Muscle of back (tissue), 13 donors: ENCODE measurements at places on chromosomes 3 and 15.

DNA sequence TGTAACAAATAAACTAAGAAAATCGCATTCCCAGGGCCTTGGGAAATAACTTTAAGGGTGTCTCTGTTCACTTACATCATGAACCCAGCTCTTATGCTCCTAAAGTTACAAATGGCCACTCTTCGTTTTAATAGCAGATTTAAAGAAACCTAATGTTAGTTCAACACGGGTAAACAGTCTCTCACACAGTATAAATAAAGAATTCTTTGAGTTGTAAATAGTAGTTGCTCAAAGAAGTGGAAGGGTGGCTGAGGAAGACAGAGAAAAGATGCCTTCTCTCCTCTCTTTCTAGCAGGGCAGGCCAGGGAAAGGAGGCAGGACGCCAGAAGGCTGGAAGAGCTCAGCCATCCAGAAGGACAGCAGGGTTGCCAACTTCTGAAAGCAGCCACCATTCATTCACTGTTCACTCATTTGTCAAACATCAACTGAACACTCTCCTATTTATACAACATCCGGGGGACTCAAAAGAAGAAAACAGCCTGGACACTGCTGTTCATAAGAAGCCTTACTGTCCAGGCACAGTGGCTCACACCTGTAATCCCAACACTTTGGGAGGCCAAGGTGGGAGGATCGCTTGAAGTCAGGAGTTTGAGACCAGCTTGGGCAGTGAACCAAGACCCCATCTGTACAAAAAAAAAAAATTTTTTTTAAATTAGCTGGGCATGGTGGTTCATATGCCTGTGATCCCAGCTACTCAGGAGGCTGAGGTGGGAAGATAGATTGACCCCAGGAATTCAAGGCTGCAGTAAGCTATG is 47.3 kb downstream of the WWTR1 start:
- no peak for DNase-seq

GRCh38 chr15:65630760-65631159 is 9.0 kb downstream of the SLC24A1 start:
- DNase-seq = no peak

- no peak for DNase-seq
Observed at GRCh38 chr3:136708333-136708985, 43.7 kb downstream of the STAG1 start.

GRCh38 chr15:93028632-93029213 is 60.3 kb downstream of the RGMA start:
- DNase-seq = peak; percentile 80

GRCh38 chr3:126911162-126912026 is 71.5 kb upstream of the PLXNA1 start:
- peak; percentile 57 for DNase-seq

DNA sequence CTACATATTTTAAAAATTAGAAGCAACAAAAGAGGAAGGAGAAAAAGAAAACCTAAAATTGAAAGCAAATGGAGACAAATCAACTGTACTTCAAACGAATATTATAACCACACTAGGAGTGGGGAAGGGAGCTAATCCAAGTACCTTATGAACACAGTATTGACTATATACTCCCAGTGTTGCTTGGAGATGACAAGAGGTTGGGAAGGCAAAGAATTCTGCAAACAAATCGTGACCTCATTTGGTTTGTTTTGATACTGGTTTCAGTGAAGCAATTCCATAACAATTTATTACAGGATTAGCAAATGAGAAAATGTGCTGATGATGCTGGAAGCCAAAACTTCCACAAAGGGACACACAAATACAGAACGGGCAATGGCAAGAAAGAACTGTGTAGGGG is 268.1 kb downstream of the ULK4 start:
- DNase-seq = no peak

DNA sequence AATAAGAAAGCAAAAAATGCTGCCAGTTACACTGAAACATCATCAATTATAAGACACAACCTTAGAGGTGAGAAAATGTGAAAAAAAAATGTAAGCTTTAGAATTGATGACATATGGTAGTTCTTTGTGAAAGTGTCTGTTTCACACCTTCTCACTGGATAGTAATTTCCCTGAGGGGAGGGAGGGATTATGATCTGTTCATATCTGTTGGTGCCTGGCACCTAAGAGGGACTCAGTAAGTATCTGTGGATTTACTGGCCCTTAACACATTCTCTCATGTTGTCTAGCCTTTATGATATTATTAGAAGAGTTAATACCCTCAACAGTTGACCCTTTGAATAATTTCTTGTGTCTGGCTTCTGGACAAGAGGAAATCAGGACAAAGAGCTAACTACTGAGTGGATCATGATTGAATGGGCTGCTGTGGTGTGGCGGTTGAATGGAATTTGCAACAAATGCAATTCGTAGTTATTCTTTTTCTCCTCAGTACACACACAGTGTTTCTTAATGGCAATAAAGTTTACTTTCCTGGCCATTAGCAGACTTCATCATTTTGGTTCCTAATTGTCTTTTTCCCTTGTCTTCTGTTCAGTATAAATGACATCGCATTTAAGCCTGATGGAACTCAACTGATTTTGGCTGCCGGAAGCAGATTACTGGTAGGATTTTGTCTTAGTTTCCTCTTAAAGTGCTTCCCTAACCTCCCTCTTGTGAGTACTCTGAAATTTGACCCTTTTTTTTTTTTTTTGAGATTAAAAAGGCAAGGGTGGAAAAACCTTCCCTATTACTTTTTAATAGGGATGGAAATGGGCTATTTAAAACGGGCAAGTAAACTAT is 9.5 kb downstream of the IFT122 start:
- DNase-seq = no peak

DNA sequence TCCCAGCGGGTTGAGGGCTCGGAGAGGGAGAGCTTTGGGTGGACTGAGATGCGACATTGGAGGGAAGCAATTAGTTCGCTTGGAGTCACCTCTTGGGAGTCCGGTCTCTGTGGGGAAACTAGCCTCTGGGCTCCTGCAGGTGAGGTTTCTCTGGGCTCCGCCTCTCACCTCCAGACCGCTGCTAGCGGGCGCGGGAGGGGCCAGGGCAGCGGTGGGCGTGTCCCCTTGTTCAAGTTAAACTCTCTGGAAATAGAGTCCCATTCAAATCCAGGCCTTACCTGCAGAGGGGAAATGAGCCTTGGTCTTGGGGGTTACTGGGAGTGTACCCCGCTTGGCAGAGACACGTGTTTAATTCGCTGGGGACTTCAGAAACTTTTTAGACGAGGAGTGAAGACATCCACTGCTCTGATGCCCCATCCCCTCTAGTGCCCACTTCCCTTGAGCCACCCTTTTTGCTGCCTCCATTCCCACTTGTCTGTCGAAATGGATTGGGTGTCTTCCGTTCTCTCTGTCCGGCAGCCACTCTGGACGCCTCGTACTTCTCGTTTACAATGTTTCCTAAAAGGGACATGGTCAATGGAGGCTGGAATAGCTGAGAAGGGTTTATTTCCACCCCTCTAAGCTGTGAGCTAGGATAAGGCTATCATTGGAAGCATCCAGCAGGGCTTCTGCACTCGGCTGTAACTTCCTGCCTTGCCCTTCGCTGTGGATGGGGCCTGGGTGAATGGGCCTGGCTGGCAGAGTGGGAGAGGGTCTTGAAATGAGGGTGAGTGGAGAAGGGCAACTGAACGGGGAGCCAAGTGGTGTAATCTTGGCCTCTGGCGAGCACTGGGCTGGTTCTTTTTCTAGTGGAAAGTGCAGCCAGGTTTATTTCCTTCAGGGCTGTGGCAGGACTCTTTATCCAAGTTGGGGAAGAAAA is 1.1 kb downstream of the MITF start:
- no peak for DNase-seq

GRCh38 chr3:28940530-28940929 is 340.3 kb upstream of the RBMS3 start:
- peak; percentile 35 for DNase-seq

DNA sequence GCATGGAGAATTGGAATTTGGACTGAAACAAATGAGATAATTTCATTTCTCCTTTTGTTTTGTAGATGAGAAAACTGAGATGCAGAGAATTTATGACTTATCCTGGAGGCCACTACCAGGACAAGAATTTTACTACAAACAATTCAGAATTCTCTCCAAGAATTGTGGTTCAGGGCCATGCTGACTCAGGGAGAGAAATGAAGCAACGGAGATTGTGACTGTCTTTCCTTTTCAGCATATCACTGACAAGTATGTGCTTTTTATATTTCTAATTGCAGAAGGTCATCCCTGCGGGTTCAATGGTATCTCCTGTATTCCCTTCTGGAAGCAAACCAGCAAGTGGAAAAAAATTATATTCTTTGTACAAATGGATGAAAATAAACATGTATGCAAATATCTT is 170.8 kb upstream of the MITF start:
- DNase-seq = no peak

GRCh38 chr15:65278480-65278879 is 8.2 kb downstream of the PARP16 start:
- no peak for DNase-seq

- DNase-seq = no peak
Observed at GRCh38 chr3:42493126-42493797, 9.2 kb upstream of the VIPR1 start.

DNA sequence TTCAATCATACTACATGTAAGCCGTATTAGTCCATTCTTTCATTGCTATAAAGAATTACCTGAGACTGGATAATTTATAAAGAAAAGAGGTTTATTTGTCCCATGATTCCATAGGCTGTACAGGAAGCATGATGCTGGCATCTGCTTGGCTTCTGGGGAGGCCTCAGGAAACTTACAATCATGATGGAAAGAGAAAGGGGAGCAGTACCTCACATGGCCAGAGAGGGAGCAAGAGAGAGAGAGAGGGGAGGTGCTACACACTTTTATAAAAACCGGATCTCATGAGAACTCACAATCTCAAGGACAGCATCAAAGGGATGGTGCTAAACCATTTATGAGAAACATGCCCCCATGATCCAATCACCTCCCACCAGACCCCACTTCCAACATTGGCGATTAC is 14.3 kb upstream of the CLASP2 start:
- DNase-seq = no peak

- DNase-seq = no peak
Observed at GRCh38 chr3:12427551-12427950, 56.7 kb upstream of the TSEN2 start.

- no peak for DNase-seq
Observed at GRCh38 chr15:90869140-90869541, 753 bp downstream of the FURIN start.

DNA sequence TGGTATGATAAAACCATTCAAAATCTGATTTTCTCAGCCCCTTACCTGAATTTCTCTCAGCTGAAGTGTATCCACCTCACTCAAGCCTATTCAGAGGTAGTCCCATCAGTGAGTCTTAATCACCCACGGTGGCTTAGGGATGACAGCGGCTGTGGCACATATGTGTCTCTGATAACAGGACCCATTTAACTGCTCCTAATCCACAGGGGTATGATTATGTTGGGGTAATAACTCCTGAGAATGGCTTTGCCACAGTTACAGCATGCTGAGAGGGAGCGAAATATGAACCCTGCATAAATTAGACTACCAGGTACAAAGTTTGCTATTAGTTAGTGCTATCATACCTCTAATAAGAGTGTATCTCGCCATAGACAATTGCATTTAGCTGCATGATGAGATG is 10.6 kb downstream of the CLRN1 start:
- no peak for DNase-seq

- DNase-seq = no peak
Observed at GRCh38 chr3:55631766-55632331, 144.7 kb upstream of the WNT5A start.

DNA sequence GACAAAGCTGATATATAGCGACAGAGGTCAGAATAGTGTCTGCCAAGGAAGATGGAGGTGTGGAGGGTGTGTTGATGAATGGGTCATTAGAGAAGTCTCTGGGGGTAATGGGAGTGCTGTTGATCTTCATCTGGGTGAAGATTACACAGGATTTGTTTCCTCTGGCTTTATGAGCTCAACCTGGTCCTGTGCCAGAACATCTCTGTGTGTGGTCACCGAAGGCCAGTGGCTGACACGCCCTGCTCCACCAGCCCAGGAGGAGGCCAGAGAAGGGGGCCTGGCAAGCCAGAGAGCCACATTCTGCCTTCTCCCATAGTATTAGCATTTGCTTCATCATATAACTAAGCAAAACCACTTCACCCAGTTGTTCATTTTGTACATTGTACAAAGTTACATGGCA is 121.1 kb downstream of the ZNF621 start:
- peak; percentile 42 for DNase-seq

GRCh38 chr3:15645246-15645645 is 43.7 kb downstream of the BTD start:
- no peak for DNase-seq

GRCh38 chr3:41131224-41131623 is 68.1 kb upstream of the CTNNB1 start:
- DNase-seq = no peak

- no peak for DNase-seq
Observed at GRCh38 chr15:31379042-31379441, 52.4 kb downstream of the KLF13 start.

DNA sequence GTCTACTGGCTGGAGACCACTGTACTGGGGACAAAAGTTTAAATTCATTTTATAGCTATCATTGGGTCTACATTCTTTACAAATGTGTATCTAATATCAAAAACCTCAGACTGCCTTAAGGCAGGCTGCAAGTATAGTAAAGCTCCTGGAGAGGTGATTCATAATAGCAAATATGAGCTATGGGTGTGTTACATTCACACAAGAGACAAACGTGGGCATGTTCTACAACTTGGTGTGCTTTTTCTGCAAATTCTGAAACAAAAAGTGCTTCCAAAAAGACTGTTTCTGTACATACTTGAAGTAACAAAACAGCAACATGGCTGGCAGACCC is 1101.4 kb downstream of the ROBO1 start:
- DNase-seq = no peak

DNA sequence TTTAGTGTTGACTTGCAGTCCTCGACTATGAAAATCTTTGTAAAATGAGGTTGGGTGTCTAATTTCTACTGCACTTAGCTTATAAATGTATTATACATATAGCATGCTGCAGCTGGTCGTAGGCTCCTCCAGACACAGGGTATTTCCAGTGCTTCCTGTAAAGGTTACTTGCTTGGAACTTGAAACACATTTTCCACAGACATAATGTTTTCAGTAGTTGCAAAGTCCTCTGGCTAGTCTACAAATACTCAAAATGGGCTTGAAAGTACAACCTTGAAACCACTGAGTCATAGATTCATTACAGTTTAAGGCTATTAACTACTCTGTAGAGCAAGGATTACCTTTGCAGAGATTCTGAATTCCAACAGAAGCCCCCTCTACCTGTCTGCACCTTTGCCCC is 464.1 kb downstream of the RAP2B start:
- no peak for DNase-seq
